ENCODE measurements at places on chromosomes 4 and X.

- DNase-seq, result no peak
These were observed 189.0 kb downstream of the AASDH start for GRCh38 chr4:56198265-56198664.

DNA sequence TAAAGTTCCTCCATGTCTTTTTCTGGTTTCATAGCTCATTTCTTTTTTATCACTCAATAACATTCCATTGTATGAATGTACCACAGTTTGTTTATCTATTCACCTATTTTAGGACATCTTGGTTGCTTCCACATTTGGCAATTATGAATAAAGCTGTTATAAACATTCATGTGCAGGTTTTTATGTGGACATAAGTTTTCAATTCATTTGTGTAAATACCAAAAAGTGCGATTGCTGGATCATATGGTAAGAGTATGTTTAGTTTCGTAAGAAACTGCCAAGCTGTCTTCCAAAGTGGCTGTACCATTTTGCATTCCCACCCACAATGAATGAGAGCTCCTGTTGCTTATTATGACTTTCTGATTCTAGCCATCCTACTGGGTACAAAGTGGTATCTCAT is 36.3 kb upstream of the ZFX start:
- no peak for DNase-seq

DNA sequence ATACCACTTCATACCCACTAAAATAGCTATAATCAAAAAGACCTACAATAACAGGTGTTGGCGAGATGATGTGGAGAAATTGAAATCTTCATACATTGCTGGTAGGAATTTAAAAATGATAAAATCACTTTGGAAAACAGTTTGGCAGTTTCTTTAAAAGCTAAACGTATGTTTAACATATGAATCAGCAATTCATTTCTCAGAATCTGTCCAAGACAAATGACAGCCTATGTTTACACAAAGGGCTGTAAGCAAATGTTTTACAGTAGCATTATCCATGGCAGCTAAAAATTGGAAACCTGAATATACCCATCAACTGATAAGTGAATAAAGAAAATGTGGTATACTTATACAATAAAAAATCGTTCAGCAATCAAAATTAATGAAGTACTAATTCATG is 33.0 kb upstream of the ABCG2 start:
- no peak for DNase-seq

DNA sequence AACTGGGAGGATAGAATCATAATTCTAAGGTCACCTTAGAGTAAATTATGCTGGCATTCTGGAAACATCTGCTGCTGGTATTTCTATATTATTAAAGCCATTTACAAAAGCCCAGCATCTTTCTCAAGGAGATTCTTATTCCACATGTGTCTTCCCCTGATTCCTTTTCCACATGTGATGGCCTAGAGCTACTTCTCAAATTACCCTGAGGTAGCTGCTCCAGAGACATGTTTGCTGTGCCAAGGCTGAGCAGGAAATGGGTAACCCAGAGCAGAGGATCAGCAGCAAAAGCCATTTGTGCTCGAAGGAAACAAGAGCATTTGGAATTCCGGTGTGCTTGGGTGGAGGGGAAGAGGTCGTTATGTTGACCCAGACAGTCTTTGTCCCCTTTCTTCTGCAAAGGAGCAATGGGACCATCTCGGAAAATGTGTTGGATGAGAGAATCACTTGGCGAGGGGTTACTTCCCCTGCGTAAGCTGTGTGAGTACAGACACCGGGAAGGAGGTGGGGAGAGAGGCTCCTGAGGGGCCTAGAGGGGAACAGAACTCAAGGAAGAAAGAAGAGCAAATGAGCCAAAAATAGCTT is 24.6 kb downstream of the TSC22D3 start:
- DNase-seq, result no peak

GRCh38 chr4:16489226-16489625 is 263.0 kb upstream of the TAPT1 start:
- no peak for DNase-seq

DNA sequence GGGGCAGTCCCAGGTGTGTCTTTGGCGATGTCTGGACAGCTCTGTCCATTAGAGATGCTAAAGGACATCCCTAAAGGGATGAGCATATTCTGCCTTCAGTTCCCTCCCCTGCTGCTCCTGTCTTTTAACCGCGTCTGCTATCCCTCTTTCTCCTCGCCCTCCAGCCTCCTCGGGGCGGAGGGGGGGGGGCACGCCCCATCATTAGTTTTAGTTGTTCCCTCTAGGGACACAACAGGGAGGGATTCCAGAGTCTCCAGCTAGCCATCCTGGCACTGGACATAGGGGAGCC is 1.1 kb downstream of the MSL3 start:
- DNase-seq, result no peak

GRCh38 chrX:133359466-133359865 is 55.8 kb downstream of the GPC4 start:
- DNase-seq, result no peak

DNA sequence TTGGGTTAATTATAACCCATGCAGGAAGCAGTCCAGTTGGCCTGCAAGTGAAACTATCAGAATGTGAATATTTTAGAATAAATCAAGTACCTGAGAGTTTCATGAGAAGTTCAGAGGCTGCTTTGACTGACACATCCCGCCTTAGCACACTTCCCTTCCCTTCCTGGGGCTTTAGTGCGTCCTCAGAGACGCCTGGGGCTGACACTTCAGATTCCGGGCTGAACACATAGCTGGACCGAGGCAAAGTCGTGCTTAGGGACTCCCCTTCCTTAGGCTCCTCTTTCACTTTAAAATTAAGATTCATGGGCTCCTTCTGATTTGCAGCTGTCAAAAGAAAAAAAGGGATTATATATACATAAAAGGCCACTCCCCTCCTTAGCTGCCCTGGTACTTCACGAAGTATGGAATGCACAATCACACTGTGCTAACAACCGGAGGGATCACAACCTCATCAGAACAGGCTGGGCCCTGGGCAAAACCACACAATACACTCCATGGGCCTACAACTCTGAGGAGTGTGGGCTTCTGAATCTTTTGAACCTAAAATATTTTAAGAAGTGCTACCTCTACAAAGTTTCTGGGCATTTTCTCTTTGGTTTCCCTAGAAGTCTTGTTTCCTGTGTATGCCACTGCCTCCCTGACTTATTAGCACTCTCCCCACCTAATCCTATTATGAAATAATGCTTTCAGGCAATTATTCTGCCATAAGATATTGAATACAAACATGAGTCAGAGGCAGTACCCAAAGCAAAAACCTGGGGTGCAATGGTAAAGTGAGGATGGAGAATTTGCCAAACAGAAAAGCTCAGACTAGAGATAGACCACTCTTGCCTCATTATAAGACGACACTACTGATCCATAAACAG is 68.2 kb downstream of the ZNF827 start:
- DNase-seq, result no peak

GRCh38 chr4:158778156-158778711 is 9.4 kb downstream of the FNIP2 start:
- DNase-seq, result no peak

- no peak for DNase-seq
These were observed 252.6 kb downstream of the CBR4 start for GRCh38 chr4:168757500-168757899.

- no peak for DNase-seq
These were observed 15.6 kb upstream of the MBNL3 start for GRCh38 chrX:132504417-132504816.

DNA sequence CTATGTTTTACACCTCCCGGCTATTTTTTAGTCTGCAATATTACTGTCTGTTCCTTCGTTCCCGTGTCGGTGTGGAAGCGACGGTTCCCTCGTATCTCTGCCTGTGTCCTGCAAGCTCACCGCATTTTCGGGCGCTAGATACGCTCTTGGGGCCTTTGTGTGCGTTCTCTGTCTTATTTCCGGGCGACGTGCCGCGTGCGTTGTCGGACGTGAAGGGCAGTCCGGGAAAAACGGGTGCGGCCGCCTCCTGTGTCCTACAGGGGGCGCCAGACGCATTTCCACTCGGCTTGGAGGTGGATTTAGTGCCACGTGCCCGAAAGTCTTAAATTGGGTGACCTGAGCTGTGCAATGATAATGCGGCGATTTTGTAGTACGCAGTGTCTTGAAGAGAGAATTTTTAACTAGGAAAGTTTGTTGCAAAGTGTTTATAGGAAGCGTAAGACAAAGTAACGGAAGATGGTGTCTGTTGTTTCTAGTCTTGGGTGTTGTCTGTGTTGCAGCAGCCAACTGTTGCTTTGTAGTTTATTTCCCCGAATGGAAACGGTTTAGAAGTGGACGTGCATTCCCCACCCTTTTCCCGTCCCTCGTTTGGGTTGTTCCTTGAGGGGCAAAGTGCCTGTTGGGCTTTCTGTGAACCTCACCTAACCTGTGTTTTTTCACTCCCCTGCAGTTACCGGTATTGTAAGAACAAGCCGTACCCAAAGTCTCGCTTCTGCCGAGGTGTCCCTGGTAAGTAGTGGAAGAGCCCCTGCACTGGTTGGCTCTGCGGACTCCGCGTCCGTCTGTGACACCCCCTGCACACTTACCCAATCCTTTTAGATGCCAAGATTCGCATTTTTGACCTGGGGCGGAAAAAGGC is 720 bp downstream of the RPL10 start:
- DNase-seq, result peak; percentile 13

DNA sequence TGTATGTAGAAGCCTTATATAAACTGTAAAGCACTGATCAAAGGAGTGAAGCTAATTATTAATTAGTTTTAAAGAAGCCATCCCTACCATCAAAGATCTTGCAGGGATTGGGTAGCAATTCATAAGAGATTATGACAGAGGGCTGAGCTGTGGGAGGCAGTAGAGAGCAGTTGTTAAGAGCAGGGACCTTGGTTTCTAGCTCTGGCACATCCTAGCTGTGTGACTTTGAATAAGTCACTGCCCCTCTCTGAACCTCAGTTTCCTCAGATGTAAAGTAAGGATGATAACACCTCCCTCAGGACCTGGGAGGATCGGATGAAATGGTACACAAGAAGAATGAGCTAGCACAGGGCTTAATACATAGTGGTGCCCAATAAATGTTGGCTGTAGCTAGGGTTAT is 45.4 kb downstream of the APLN start:
- DNase-seq, result no peak

DNA sequence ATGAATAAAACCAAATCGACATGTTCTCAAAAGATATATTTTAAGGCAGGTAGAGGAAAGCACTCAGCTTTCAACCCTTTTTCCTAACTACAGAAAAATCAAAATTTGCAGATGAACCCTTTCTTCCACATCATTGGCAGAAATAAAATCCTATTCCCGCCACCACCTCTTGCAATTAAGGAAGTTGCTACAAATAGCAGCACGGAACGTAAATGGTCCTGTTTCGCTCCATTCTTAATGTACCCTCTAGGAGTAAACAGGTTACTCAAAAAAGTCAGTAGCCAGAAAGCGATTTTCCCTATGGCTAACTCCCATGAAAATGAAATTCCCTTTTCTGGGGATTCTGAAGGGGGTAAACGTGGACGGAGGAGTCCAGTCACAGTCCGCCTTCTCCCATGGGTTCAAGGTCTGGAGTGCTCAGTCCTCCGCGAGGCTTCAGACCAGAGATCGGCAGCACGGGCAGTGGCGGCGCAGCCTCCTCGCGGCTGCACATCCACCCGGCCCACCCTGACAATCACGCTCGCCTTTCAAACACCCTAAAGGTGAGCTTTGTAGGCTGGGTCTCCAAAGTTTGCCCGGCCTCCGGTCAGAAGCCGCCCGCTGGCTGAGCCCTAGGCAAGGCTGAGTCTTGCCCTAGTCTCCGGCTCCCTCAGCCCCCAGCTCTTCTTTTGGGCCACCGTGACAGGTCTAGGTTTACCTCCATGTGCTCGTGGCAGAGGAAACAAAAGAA is 1.8 kb downstream of the ATP11C start:
- DNase-seq, result peak; percentile 25

DNA sequence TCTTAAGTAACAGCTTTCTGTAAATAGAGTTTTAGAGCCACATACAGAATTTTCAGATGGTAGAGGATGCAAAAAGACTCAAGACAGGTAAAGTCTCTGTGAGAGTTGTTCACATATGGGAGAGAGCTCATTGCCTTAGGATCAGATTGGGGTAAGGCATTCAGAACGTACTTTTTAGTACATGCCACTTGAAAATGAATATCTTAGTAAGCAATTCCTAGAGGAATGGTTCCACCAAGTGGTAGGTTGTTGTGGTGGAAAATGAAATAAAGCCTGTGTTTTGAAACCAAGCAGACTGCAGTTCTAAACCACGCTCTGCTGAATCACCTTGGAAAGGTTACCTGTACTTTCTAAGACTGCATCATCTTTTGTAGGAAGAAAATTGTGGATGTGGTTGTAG is 547.0 kb upstream of the LCORL start:
- no peak for DNase-seq

DNA sequence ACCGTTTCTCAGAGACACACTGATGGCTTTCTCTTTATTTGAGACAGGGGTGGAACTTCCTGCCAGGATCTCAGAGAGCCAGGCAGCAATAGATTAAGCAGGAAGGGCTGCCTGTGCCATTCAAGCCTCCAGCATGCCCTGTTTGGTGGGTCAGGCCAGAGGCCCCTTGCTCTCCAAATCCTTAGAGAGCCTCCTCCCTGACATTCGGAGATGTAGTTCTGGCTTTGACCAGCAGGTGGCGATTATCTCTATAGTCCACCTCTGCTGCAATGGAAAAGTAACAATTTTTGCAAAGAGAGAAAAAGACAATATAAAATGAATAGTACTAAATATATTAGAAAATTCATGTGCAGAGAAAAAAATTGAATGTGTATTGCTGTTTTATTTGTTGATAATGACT is 93.9 kb downstream of the NXF2B start:
- DNase-seq, result no peak

DNA sequence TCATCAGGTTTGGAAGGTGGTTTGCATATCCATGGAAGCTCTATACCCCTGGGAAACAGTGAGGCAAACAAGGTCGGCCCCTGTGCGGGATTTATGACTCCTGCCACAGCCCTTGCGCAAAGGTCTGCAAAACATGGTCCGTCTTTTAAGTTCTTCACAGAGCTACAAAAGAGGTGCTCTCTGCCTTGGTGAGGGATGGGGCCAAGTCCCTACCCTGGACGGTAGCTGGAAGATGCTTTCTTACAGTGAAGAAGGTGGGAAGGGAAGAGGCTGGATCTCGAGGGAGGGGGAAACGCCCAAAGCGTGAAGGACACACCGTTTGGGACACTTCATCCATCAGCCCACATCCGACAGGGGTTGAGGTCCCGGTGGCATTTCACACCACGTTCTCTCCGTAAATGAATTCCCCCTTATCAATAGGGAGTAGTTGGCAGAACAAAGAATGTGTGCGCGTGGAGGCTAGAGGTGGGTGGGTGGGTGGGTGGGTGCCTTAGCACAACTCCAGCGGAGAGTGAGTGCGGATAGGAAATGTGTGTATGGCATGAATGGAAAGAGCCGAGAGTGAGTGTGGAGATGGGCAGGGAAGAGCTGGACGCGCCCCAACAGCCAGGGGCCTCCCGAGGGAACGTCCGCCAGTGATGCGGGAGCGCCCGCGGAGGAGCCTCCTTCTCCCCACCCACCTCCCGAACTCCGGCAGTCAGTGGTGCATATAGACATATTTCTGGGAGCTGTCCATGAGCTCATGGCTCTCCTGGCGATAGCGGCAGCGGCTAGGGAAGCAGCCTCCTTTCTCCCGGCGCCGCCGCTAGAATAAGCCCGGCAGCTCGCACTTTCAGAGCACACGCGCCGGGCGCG is 68.3 kb downstream of the LARP7 start:
- DNase-seq, result no peak

Measured in nucleus accumbens (tissue), 56 donors.